ENCODE measurements at places on chromosomes 1 and 21.

DNA sequence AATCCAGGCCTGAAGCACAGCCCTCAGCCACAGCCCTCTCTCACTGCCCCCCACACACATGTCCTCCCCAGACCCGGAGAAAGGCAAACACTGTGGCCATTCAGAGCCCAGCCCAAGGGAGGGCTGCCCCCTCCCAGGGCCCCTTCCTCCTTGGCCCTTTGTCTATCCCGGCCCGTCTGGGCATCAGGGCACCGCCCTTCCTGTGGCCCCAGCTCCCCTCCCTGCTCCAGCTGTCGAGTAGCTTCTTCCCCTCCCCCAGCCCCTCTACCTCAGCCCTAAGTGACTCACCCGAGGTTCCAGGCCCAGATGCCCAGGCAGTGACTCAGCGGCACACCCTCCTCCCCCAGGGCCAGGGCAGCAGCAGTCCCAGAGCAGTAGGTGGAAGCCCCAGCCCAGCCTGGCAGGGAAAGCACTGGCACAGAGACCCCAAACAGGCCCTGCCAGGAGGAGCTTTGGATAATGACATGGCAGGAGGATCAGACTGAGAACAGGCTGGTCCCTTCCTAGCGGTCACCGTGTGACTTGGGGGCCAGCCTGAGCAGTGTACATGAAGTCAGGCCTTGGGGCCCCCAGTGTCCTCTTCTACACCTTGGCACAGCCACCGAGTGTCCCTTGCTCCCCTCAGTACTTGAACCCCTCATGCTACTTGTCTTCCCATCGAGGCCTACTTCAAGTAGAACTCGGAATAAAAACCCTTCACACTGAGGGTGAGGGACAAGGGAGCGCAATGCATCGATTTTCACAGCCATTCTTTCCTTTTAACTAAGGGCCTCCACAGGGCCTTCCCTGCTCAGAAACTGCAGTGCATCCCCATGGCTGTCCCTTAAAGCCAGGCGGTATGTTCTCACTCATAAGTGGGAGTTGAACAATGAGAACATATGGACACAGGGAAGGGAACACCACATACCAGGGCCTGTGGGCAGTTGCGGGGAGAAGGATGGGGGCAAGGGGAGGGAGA, 1.0 kb upstream of the S100A2 start:
- peak; percentile 91 for DNase-seq

DNA sequence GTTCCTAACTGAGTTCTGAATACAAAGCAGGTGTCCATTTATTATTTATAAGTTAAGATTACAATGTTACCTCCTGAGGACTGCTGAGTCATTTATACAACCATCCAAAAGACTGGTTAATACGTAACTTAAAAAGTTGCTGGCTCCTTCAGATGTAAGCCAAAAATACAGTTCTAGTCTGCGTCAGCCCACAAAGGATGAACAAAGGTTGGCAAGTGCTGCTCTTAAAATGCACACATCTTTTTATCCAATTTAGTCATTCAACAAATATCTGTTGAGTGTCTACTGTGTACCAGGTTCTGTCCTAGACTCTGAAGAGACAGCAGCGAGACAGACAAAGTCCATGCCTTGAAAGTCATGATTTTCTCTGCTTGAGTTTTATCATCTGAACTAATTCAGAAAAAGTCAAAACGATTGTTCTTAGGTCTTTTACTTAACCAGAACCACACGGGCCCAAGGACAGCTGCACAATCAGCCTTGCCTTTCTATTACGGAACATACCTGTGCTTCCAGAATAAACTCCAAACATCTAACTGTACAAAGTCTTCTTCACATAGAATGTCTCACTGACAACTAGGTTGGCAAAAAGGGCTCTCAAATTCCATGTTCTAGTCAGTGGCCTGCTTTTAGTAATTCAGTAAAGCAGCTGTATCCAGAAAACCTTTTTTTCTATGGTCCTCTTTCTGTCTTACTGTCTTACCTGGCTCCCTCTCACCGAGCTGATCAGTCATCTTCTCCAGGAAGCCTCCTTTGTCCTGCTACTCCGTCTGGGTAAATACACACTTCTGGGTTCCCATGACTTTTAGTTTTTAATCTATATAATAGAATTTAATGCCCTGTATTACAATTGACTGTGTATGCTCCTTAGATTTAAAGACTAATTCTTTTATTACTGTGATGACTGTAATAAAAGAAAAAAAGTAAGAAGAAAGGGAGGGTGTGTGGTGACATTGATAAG, 15.5 kb upstream of the CNN3 start:
- no peak for DNase-seq

- no peak for DNase-seq
Measured at GRCh38 chr1:59071876-59072582, 224.9 kb upstream of the FGGY start.

GRCh38 chr1:151408891-151409290, 9.5 kb downstream of the PSMB4 start:
- peak; percentile 13 for DNase-seq

DNA sequence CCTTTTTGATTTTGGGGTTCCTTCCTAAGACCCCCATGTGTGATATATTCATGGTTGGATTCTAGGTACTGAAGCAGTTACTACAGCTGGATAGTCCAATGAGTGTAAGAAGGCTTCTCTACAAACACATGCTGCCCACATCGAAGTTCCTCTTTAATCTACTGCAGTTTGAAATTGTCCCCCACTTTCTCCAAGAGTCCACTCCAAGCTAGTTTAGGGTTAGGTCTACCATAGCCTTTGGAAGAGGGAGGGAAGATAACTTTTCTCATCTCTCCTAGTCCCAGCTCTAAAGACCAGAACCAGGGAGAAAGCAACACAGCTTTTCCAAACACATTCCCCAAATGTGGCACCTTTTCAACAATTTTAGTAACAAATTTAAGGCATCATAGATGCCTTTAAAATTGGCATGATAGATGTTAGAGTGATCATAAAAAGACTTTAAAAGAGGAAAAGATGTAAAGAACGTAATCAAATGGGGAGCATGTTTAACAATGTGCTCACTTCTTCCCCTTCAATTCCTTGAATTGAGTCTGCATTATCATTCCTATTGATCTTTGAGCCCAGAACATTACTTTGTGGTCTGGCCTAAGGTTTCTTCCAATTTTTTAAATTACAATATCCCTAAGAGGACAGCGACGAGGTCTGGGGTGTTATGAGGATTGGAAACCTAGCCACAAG, 1.0 kb upstream of the EXO1 start:
- no peak for DNase-seq

DNA sequence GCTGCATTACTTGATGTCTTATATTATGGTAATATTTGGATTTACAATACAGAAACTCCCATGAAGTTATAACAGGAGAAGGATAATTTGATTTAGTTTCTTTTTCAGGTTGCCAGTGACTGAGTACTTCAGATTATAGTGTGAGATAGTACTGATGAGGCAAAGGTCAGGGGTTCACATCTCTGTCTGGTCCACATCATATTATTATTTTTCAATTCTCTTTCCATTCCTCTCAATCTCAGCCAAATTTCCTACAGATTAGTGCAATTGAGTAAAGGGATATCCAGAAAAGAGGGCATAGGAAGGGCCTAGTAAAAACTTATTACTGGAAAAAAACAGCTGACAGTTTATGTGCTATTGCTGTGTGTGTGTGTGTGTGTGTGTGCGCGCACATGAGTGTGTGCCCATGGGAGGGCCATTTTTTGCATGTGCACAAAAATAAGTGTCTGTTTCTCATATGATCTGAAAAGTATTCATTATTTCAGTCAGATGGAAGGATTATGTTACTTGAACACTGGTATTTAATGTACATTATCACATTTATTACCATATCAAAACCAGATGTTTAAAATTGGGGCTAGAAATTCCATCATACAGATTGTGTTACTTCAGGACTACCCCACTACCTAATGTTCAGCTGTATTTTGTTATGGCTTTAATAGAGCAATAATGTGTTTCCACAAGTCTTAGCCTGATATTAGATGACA, 78.3 kb upstream of the KCNK2 start:
- DNase-seq: peak; percentile 91

GRCh38 chr1:206899717-206900116, 2.5 kb downstream of the IL24 start:
- DNase-seq: no peak

DNA sequence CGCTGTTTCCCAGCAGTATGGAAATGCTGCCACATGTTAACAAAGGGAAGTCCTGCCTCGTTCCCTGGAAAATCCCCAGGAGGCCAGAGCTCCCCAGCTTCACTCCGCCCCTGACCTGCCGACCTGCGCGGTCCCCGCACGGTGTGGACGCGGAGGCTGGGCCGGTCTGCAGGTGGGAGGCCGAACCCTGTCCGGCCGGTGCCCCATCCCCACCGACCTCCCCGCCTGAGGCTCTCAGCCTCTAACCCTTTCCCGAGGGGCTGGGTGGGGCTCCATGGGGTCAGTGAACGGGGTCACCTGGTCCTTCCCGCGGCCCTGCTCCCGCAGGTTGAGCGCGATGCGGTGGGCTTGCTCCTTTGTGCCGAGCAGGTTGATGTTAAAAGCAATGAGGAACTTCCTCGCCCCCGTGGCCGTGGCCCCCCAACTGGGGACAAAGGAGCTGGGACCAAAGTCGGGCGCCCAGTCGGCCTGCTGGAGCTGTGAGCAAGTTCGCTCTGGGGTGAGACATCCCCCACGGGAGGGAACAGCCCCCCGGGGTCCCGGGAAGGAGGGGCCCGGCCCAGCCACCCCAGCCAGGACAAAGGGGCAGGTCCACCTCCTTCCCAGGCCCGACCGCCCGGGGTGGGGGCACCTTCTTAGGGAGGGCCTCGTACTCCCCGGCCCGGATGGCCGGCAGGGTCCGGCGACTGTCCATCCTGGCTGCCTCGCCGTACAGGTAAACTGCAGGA, 4.0 kb downstream of the FTCD start:
- DNase-seq: no peak

DNA sequence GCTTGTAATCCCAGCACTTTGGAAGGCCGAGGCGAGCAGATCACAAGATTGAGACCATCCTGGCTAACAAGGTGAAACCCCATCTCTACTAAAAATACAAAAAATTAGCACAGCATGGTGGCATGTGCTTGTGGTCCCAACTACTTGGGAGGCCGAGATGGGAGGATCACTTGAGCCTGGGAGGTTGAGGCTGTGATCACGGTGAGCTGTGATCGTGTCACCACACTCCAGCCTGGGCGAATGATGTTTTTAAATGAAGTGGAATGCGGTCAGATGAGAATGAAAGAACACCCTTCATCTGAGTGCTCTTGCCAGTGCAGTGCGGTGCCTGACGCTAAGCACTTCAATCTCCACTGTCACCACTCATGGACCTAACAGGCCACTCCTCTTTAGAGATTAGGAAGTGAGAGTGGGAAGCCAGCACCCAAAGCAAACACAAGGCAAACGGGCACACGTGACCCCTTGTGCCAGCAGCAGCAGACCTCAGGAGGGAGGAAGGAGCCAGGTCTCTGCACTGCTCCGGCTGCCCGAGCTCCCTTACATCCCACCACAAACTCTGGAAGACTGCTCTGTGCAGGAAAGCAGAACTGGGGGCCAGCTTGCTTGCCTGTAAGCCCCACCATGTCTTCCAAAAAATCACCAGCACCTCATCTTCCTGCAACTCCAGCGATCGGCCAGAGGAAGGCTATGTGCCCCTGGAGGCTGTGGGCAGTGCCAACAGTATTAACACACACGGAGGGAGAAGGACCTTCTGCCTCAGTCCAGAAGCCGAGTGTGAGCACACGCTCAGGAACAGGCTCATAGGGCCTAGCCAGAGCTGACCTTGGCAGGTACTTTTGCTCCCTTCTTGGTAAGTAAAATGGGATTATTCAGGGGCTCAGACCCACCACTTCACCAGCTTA, 9.7 kb downstream of the CTNNBIP1 start:
- no peak for DNase-seq

DNA sequence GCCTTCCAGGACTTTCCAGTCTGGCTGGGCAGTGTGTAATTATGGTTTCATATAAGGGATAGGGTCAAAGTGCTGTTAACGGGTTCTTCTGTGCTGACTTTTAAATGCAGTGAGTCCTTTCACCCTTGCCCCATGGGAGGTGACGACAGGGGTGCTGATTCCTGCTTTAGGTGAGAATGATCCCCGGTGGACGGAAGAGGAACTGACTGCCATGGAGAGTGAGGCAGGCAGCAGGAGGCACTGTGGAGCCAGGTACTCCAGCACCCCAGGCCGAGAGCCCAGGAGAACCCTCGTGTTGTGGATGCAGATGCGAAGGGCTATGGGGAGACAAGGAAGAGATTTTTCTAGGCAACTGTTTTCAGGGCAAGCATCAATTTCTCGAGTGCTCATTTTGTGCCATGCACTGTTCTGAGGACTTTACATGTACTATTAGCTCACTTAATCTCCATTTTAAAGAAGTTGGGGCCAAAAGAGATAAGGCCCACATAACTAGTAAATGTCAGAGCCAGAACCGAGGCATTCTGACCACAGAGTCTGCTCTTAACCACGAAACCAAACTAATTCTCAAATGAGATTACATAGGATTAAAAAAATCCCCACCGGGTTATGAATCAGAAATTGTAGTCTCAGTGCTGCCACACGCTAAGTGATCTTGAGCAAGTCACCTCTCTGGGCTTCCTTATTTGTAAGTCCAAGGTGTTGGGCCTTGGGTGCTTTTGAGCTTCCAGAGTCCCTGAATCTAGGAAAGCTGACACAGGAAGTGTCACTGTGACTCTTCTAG, 28.2 kb downstream of the STPG1 start:
- DNase-seq: no peak

- no peak for DNase-seq
Measured at GRCh38 chr1:162363823-162364222, 12.8 kb downstream of the SPATA46 start.

DNA sequence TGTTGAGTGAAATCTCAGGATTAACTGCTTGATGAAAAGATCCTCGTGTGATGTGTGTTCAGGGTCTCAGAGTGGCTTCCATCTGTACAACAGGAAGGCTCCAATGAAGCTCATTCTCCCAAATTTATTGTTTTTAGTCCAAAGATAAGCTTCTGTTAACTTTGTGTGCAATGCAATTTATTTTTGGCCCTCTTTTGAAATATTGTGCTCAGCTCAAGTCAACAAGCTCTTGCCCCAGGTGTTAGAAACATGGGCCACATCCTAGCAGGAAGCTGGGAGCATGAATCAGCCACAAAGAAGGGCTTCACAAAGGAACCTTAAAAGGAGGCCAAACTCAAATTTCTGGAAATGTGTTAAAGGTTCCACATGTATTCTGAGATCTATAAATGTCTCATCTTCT, 135.7 kb downstream of the PCP4 start:
- no peak for DNase-seq

DNA sequence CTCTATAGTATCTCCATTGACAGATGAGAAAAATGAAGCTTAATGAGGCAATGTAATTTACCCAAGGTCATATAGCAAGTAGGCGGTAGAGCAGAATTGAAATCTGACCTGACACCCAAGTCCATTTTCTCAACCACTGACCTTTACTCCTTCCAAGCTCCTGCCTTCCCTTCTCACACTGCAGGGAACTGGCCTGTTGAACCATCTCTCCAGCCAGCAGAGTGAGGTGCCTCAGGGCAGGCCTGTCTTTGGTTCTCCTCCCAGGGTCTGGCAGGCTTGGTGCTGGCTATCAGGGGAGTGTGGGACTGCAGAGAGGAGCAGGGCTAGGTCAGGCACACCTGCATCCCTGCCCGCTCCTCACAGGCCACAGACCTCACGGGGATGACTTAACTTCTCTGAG, 126.8 kb downstream of the BEND5 start:
- no peak for DNase-seq

GRCh38 chr1:44609768-44610526, 64.3 kb downstream of the TMEM53 start:
- DNase-seq: no peak
